Activated gamma-delta T cell treated with anti-CD3 and anti-CD28 coated beads, Interleukin-2, amount 50 U/mL, for 16 hours (primary cell): ENCODE measurements at places on chromosomes 6 and 20.
A peak's percentile ranks its signal among the peaks of the same experiment; 100 is the strongest.

DNA sequence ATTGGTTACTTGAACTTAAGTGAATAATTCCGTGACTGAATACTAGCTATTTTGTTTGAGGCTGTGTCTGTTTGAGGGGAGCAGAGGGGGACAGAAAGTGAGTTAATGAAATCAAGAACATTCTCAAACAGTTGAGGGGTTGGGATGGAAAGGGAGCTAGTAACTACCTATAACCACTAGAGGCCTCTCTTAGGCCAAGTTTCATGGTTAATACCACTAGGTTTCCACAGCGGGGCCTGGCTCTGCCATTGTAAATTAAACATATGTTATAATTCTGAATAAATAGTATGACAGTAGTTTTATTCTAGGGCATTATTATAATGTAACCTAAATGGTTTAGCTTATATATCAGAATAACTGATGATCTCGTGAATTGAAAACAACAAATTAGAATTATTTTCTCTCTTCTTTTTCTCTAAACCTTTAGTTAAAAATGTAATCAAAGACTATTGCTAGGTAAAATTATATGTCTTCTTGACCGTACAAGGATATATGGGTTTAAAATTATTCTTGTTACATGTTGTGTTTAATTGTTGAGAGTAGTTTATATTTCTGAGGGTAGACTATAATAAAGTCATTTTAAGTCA is 108.1 kb downstream of the BCKDHB start:
- no peak for DNase-seq

DNA sequence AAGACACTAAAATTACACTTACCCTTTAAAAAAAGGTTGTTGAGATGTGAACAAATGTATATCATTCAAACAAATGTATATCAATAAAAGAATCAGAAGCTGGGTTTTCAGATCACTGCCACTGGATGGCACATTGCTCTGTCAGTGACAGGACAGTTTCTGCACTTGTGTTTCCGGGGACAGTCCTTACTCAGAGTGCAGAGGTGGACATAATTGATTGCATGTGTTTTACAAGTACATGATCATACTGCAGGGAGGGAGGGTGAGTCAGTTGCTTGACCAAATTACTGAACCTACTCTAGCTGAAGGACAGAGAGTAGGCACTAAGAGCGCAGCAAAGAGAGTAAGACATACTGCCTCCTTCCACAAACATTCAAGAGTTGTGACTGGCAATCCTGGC is 302.3 kb downstream of the TENT5A start:
- DNase-seq, result no peak

DNA sequence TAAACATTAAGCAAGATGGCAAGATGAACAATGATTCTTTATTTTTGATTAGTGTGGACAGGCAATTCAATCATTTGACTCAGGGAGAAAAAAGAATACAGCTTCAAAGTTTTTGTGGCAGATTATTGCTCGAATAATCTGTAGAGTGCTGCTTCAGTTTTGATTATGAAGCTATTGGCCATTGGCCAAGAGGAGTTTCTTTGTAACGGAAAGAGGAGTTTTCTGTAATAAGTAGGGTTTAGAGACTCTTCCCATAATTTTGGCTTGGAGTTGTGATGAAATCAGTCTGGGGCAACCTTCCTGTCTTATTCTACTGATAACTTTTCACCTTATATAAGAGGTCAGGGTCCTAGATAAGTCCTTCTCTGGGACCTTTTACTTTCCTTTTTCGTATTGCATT is 256.7 kb upstream of the RAB32 start:
- DNase-seq, result no peak

DNA sequence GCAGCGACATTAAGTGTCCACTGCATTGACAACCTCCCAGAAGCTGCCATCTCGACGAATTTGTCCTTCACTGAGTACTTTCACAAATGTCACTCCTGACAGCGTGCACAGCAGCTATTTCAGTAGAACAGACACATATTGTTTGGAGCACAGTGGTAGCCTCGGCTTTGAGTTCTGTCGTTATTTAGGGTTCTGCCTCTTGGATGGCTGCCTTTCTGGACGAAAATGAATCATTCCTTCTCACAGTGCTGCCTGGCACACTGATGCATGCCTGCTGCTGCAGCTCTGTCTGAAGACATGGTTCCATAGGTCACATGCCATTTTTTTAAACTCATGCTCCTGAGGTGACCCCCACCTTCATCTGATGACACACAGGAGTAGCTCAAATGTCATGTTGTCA is 477.0 kb downstream of the C6orf118 start:
- no peak for DNase-seq

GRCh38 chr6:135209803-135210202 is 28.7 kb downstream of the MYB start:
- no peak for DNase-seq

GRCh38 chr6:131136021-131136786 is 937 bp downstream of the AKAP7 start:
- DNase-seq, result no peak

DNA sequence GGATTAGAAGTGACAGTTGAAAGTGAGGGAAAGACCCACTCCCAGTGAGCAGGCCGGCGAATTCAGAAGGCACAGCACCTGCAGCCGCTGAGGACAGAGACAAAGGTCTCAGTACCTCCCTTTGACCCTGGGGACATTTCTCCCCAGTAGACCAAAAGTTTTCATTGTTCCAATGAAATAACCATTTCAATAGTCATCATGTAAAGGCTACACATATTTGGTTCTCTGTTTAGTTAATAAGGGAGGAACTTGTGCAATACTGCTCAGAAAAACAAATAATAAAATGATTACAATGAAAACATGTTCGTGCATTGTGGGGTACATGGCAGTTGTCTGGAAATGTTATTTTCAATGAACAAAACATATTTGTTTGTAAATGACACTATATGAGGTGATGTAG is 52.5 kb downstream of the EDN1 start:
- DNase-seq, result no peak

GRCh38 chr20:45306431-45306982 is at the start of gene RBPJL:
Gene RBPJL, plus strand, starts transcription at chr20:45306840. Its CDS starts 83 bp downstream, at chr20:45306923.
- peak; percentile 21 for DNase-seq

- no peak for DNase-seq
Measured at GRCh38 chr20:2865101-2865500, 8.2 kb upstream of the PTPRA start.

GRCh38 chr20:44388466-44389023 is 33.0 kb downstream of the HNF4A start:
- DNase-seq, result peak; percentile 39

DNA sequence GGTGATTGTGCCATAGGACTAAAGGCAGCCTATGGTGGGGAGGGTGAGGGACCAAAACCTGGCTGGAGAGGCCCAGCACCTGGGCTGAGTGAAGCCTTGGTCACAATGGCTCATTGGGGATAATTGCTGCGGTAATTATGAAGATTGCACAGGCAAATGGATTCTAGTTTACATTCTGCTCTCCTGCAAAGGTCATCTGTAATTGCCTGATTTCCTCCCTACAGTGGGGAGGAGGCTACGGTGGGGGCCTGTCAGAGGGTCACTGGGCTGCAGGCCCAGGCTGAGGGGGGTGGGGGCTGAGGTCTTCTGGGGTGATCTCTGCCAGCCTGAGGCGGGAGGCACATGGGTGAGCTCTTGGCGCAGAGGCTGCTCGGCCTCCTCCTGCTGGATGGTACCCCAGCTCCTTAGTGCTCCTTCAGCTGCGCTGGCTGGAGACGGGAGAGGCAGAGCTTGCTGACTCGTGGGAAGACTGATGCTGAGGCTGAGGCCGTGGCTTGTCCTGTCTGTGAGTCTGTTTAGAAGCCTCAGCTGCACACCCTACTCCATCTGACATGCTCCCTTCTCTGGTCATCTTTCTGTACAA is 30.3 kb downstream of the PACSIN1 start:
- DNase-seq, result no peak
